ENCODE measurements at places on chromosomes 11 and 22.

- DNase-seq, result no peak
Observed at GRCh38 chr11:78390809-78391208, 26.8 kb downstream of the GAB2 start.

DNA sequence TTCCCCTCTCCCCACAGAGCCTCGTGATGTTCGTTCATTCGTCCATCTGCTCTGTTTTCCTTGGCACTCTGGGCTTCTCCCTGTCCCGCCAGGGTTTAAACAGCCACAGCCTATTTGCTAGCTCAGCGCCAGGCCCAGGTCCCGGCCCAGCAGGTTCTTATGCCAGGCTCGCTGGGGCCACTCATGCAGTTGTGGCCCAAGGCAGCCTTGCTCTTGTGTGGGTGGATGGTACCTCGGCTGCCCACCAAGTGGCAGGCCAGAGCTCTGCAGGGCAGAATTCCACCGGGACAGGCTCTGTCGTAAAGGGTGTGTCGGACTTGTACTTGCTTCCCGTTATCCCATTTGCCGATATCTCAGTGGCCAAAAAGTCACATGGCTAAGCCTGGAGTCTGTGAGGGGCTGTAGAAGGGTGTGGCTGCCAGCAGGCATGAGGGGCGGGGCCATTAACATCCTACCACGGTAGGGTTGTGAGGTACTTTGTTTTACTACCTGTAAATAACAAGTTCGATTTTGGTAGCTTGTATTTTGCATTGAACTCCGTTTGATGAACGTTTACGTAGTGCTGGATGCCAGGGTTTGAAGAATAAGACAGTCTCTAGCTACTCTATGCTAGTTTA lies 7.9 kb downstream of the FAM118A start:
- DNase-seq, result no peak

GRCh38 chr11:7587712-7588111 lies 73.9 kb downstream of the PPFIBP2 start:
- DNase-seq, result no peak

GRCh38 chr22:29060251-29060869 lies 1.3 kb downstream of the C22orf31 start:
- no peak for DNase-seq

GRCh38 chr11:67277231-67277961 lies 11.1 kb downstream of the GRK2 start:
- DNase-seq, result no peak

GRCh38 chr11:108886660-108887009 lies 221.8 kb downstream of the DDX10 start:
- peak; percentile 64 for DNase-seq

GRCh38 chr11:77372726-77373125 lies 71.2 kb upstream of the GDPD4 start:
- DNase-seq, result peak; percentile 22

GRCh38 chr11:2990617-2991451 lies 1.3 kb downstream of the NAP1L4 start:
- DNase-seq, result no peak

DNA sequence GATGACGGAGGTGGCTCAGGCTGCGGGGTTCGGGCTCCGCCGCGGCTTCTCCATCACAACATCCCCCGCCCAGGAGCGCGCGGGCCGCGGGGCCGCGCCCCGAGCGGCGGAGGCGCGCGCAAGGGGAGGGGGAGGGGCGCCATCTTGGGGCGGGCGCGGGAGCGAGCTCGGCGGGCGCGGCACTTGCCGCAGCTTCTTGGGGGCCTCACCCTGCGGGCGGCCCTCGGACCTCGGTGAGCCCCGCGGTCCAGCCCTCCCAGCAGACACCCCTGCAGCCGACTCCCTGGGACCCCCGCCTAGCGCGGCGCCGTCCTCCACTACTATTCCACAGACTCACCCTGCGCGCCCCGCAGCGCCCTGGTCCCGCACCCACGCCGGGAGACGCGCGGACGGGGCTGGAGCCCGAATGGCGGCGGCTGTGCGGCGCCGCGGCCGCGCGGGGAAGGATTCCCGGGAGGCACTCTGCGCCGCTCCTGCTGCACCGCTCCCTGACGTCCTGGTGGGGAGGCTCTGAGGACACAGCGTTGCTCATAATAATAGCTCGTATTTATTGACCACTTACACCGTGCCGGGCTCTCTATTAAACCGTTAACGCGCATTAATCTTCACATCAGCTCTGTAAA lies at the start of gene APBB1:
Gene APBB1 (minus strand): TSS at position 86 of the 623 bp plus-strand sequence. CDS start 7,747 bp downstream, outside the sequence.
- DNase-seq, result no peak

GRCh38 chr22:16804882-16805281 lies 20.3 kb downstream of the XKR3 start:
- no peak for DNase-seq

GRCh38 chr11:116853461-116854073 lies 16.1 kb upstream of the APOA1 start:
- peak; percentile 69 for DNase-seq

DNA sequence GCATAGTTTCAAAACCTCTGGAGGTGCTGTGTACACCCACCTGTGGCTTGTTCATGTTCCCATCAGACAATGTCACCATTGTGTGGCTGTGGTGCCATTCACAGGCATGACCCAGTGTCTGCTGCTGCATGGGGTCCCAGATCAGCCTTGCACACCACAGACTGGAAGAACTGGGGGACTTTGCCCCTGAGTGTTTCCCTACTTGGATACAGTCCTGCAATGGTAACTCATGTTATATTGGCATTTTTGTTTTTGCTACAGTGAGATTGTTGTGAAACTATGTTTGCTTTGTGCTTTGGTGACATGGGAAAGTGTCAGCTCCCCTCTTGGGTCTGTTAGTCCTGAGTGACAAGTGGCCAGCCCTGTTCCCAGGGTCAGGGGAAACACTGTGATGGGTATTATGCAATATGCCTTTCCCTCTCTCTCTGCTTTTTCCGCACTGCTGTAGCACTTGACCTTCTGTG lies 108.8 kb downstream of the NAV2 start:
- DNase-seq, result no peak

DNA sequence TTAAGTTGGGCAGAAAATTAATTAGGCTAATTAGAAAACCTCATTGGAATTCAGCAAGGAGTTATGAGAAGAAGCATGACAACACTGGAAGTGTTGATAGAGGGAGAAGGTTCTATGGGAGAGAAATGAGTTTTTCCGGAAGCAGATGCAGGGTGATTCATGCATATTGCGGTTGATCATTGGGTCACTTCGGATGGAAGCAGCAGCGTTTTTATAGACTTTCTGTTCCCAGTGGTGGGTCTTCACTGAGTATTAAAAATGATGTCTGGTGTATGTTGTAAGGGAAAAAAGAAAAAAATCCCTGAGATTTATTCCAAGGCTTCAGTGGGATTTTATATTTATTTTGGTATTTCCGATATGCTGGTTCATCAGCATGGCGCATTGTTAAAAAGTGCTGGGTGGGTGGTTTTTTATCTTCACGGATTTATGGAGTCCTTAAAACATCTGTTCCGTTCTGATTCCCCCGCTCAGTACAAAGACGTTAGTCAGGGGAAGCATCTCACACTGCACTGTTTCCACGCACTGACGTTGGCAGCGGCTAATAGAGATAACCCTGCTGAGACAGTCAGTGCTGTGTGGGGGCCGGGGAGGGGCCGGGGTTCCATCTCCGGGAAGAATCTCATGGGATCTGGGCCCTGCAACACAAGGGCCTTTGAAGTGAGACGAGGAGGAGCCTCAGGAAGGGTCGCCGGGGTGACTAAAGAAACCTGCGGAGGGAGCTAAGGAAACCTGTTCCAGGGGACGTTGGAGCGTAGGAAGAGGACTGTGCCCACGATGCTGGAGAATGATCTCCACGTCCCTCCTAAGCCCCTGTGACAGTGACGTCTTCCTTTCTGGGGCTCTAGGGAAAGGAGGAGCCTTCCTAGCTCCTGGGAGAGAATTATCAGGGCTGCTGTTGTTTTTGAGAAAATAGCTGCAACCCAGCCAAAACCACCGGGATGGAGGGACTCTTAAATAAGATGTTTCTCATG lies 390.0 kb downstream of the NTM start:
- no peak for DNase-seq

DNA sequence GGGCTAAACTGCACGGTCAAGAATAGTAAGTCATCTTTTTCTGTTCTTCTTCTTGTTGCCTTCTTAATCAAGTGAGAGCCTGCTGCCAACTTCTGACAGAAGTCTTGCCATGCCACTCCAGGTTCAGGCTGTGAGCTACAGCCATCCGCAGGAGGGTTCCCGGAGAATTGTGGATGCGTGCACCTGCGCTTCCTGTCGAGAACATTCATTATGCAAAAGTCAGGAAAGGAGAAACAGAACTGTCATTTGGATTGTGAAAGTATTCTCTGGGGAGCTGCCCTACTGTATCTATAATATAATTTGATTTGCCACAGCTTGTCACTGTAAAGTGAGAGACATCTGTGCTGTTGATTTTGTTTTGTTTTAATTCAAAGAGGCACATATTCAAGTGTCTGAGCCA lies 12.3 kb downstream of the IL17RA start:
- DNase-seq, result no peak

DNA sequence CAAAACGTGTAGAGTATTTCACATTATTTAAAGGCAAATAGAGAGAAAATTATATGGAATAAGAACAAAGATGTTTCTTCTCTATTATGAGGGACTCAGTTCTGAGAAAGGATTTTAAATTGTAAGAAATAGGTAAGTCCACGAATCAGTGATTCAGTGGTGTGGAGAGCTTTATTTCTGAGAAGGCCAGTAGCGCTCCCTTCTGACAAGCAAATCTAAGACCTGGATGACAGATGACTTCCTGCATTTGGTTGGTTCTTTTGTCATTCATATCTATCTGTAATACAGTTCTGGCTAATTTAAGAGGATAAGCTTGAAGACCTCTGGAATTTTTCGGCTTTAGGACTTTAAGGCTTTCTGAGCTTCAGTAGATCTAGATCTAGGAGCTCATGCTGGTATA lies 7.0 kb downstream of the CD3E start:
- no peak for DNase-seq

- DNase-seq, result no peak
Observed at GRCh38 chr22:37844904-37845329, 783 bp upstream of the ANKRD54 start.

DNA sequence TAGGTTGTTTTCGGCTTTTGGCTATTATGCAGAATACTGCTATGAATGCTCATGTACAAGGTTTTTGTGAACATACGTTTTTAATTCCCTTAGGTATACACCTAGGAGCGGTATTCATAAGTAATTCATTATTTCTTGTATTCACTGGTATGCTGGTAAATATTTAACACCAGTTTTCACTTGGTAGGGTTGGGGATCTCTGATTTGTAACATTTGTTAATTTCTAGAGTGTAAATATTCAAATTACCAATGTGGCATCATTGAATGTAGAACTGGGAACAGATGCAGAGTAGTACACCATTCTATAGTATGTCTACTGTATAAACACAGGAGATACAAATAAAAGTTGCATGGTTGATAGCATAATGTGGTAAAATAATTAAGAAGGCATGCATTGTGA lies 16.3 kb downstream of the GVQW3 start:
- no peak for DNase-seq

DNA sequence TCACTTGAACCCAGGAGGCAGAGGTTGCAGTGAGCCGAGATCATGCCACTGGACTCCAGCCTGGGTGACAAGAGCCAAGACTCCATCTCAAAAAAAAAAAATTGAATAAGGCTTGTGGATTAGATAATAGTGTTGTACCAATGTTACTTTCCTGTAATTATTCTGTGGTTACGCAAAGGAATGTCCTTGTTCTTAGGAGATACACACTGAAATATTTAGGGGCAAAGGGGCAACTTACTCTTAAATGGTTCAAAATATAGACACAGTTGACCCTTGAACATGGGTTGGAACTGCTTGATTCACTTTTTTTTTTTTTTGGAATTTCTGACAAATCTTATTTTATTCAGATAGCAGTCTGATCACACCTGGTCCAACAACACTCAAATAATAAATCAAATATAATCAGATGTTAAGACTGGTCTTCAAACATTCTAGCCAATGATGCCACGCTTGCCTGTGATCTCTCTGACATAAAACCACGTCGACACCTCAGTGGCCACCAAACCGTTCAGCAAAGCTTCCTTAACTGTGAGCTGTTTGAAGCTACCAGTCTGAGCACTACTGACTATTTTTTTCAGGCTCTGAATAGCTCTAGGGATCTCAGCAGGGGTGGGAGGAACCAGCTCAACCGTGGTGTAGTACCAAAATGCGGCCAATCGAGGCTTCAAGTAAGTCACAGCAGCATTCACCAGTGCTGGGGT lies 710 bp downstream of the ATP5MGL start:
- no peak for DNase-seq

DNA sequence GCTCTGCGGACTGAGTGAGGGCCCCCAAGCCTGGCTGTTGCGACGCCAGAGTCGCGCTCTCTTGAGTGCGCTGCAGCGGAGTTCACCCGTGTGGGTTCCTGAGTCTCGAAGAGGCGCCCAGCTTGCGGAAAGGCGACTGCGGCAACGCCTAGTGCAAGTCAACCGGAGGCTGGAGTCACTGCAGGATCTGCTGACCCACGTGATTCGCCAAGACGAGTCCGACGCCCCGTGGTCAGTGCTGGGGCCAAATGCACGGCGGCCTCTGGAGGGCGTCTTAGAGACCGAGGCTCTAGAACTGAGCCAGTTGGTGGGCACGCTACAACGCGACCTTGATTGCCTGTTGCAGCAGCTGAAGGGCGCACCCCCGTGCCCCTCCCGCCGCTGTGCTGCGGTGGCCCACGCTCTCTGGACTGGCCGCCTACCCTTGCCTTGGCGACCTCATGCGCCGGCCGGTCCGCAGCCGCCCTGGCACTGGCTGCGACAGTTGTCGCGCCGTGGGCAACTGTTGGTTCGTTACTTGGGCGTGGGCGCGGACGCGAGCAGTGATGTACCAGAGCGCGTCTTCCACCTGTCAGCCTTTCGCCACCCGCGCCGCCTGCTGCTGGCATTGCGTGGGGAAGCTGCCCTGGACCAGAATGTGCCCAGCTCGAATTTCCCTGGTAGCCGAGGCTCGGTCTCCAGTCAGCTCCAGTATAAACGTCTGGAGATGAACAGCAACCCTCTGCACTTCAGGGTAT lies 32.6 kb downstream of the RRP8 start:
- DNase-seq, result no peak

GRCh38 chr11:71266114-71266833 lies 13.9 kb upstream of the SHANK2 start:
- no peak for DNase-seq

DNA sequence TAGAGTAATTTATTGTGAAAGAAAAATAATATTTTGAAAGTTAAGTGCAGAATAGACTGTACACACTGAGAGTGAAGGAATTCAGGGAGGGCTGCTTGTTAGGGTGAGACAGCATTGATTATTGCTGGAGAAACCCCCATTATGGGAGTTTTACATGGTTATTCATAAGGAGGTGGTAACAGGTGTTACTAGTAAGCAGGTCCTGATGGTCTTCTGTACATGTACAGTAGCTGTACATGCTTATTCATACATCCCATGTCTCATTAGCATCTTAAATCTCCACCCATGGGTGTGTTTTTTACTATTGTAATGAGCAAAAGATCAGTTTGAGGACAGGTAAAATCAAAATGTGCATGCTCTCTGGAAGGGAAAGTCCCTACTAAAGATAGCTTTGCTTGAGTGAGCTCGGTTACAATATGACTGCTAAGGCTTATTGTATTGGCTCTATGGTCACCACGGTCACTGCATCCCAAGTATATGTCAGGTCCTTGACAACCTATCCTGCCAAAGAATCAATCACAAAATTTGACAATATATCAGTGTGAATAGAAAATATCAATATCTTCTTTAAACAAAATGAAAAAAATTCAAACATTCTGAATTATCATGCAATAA lies 6.2 kb downstream of the KDM4F start:
- no peak for DNase-seq

Measured in epithelial cell of proximal tubule (primary cell).